ENCODE measurements at places on chromosomes 11 and 22.

GRCh38 chr22:23750367-23750713, 572 bp downstream of the ZNF70 start:
- DNase-seq: no peak

GRCh38 chr22:50282361-50283155, 12.4 kb upstream of the MAPK11 start:
- peak; percentile 89 for DNase-seq

- peak; percentile 91 for DNase-seq
Observed at GRCh38 chr11:9039198-9039597, 35.4 kb upstream of the NRIP3 start.

DNA sequence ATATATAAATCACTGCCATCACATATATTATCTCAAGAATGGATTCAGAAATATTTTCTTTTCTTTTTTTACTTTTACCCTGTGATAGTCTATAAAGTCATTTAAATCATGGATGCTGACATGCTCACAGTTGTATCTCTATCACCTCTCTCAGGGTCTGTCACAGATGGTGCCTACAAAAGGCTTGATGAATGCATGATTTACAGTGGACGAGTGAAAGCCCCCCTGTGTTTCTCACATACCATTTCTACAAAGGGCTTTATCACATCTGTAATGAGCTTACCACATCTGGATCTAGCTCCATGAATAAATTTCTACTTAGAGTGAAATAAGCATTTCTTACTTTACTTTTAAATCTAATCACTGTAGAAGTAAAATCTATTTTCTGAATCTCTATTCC, 121.4 kb upstream of the CARD18 start:
- DNase-seq: no peak

GRCh38 chr11:134571301-134571700, 159.3 kb upstream of the B3GAT1 start:
- no peak for DNase-seq

DNA sequence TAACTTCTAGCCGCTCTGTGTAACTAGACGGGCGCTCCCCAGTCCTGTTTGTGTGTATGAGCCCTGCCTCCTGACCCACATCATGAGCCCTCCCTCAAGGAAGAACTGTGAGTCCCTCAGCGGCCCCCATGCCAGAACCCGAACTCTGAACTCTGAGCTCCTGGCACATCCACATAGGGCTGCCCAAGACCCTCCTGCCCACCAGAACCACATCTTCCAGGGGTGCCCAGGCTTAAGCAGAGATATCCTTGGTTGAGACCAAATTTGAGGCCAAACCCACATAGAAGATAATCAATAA, 3.0 kb downstream of the TRIM29 start:
- no peak for DNase-seq

GRCh38 chr22:22999523-22999922, 70.8 kb upstream of the GNAZ start:
- DNase-seq: no peak

DNA sequence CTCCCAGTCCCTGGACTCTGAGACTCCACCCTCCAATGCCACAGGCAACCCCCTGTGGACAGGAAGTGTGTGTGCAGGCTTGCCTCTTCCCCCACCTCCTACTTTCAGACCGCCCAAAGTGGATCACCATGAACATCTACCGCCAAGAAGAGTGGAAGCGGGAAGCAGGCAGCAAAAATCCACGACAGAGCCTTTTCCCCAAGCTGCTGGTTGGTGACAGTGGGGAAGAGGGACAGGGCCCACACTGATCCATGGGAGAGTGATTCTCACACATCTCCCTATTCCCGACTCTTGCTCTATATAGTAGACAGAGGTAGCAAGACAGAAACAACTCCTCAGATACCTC, 53.4 kb upstream of the SPATA19 start:
- DNase-seq: no peak

DNA sequence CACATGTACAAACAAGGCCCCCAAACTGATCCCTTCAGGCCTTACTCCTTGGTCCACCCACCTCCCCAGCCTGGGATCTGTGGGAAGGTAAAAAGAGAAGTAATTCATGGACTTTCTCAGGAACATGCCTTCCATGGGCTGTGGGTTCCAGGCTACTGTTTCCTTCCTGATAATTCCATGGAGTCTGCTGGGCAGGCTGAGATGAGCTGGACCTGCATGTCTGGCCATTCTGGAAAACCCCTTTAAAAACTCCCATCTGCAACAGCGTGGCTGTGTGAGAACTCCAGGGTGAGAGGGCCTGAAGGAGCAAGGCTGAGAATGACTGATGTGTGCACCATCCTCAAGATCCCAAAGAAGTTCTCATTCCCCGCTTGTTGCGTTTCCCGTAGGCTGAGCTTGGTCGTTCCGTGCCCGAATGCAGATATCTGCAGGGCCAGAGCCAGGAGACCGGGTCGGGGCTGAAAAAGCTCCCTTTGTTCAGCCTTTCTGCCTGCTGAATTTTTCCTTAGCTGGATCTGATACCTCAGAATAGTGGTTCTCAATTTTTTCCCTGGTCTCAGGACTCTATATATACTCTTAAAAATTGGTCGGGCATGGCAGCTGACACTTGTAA, 72.9 kb downstream of the NAT10 start:
- DNase-seq: no peak

DNA sequence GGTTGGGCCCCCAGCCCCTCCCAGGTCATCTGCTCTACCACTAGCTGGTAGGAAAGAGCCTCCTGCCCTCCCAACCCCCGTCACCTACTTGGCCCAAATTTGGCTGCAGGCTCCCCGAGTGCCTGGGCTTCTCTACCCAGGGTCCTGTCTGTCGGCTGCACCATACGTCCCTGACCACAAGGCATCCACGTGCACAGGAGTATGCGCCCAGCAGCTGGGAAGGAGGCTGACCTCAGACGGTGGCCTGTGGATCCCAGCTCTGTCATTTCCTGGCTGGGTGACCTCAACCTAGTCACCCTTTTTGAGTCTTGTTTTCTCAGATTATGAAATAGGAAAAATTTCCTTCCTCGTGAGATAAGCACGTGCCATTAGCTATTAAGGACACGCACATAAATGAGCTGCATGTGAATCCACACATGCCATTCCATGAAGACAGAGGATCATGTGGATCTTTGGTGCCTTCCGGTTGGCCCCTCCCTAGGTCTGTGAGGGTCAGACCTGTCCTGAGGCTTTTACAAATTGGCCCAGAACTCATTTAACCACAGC, 13.7 kb downstream of the CYB561A3 start:
- DNase-seq: no peak

DNA sequence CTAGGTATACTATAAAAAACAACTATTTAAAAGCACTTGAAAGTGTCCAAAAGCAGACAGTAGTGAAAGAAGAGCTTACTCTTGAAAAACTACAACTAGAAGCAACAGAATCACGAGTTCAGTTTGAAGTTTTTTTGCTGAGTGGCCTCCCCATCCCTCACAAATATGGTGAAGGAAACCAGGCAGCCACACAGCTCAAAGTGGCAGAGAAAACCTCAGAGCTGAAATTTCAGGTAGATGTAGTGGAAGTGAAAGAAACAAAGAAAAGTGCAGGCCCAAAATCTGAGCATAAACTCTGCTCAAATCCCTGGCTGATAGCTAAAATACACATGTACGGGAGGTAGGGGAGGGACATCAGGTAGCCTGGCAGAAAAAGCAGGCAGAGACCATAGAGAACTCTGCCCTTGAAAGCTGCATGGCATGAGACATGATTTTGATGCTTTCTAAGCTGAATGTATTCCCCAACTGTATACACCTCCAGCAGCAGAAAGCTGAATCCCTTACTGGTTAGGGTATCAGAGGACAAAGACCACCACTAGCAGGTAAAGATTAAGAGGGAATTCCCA, 12.1 kb downstream of the BTBD10 start:
- no peak for DNase-seq

DNA sequence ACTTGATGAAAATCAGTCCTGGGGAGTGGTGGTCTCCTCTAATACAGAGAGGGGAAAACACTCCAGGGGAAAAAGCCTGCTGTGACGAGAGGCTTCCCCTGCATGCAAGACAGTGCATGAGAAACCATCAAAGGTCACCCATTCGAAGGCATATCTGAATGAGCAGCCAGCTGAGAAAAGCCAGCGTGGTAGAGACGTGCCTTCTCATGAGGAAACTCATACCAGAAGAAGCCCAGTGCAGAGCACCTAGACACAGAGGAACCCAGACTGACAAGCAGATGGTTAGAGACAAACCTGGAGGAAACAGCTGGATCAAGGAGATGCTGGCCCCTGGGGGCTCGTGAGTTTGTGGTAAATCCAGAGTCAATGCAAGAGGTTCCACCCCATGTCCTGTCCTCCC, 534.8 kb downstream of the BRD1 start:
- DNase-seq: no peak

DNA sequence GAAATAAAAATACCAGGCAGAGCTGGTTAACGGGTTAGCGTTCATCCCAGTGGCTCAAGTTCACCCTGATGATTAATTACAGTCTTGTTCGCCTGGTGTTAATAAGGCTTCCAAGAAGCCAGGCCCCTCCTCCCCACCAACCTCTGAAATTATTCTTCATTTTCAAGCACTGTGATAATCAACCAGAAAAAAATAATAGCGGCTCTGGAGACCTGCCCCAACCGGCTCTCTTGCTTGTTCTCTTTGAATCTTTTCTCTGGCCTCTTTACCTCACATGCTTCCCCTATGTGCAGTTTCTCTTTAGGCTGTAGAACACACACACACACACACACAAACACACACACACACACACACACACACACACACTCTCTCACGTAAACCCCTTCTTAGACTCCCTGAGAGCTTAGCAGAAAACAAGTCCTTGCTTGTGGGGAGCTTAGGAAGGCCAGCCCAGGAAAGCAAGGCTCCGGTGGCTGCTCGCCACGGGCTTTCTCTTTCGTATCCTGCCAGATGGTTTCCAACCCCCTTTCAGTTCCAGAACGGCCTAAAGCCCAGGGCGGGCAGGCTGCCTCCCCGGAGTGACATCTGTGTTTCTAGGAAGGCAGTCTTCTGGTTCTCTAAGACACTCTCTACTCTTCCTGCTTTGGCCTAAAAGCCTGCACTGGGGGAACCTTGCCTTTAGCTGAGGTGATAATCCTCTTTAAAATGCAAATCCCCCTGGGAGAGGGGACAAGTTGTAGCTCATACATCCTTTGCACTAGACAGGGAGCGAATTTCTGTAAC, 106.4 kb upstream of the SESN3 start:
- DNase-seq: no peak

DNA sequence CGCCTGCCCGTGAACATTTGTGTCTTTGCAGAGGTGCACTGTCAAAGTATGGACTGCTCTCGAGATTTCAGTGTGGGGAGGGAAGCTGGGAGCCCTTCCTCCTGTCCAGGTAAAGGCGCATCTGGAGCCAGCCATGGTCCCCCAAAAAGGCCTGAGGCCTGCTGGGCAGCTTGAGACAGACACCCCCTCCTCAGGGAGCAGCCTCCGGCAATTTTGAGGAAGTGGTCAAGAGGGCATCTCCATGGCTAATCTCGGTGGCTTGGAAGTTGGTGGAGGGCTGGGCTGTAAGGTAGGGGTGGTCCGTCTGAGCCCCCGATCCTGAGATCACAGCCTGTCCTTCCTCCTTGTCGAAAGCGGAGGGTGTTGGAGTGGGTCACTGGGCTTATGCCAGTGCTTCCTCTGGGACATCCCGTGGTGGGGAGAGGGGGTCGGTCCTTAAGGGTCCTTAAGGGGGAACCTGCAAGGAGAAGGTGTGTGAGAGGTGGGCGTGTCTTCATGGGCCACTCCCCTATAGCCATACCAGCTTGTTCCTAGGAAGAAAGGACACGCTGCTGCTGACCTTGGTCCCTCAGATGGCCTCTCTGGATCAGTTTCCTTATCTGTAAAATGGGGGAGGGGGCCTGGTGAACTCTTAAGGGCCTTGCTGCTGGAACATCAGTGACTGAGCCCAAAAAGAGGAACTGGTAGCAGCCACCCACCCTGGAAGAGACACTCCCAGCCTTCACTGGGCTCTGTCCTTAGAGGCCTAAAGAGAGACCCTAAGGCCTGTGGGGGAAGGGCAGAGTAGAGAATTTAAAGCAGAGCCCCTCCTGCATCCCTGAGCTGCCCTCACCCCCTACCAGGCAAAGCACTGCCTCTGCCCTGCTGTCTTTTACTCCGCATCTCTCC, 2.6 kb downstream of the KCNC1 start:
- DNase-seq: no peak

DNA sequence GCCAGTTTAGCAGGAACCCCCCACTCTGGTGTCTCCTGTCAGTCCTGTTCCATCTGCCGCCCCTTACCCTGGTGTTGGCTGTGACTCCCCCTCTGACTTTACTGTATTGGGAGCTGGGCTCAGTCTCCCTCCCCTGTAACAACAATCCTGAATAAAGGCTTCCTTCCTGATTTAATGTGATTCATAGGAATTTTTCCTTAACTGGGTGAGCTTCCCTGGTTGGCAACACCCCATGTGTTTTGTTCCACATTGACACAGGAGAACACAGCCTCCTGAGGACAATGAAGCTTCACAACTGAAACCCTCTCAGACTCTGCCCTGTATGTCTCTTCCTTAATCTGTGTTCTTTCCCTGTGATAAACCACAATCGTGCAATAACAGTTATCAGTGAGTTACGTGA, 8.4 kb downstream of the APOL4 start:
- no peak for DNase-seq

GRCh38 chr11:26993965-26994457, at the start of gene FIBIN:
TSS of gene FIBIN (plus strand) at chr11:26994112. CDS start at chr11:26994527, 415 bp downstream.
- no peak for DNase-seq

DNA sequence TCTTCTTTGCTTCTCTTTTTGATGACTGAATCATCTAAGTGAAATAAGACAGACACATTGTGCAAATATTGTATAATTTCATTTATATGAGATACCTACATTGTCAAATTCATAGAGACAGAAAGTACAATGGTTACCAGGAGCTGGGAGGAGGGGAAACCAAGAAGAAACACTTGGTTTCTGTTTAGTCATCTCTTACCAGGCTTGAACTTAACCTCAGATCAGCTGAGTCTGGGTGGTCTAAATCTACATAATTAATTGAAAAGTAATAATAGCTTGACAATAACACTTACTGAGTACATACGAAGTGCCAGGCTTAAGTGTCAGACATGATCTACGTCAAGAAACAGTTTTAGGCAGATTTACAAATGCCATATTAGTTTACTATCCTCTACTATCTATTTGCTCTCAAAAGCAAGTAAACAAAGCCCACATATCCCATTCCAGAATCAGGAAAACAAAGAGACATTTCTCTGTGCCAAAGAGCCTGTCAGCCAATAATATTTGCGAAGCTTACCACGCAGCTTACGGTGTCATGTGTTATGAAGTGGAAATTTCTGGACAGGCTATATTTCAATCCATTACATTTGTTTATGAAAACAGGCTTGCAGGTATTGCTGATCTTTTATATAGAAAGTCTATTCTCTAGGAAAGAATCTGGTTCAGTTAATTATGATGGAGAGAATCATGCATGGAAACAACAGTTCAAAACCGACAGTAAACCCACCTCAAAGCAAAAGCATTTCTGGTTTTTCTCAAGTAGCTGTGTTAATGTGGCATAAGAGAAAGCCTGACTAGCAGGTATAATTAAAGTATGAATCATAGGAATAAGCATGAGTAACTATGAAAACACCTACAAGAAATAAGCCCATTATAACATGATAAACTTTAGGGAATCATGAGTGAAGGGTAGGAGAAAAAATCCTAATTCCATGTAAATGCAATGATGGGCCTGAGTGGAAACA, 2.7 kb upstream of the ARHGAP42 start:
- peak; percentile 41 for DNase-seq

- DNase-seq: peak; percentile 92
Observed at GRCh38 chr11:65134240-65134951, at the start of gene SYVN1. TSS of gene SYVN1 (minus strand) at chr11:65134519. CDS start at chr11:65133601, 918 bp downstream.
